ENCODE measurements at places on chromosomes 1 and 21.

DNA sequence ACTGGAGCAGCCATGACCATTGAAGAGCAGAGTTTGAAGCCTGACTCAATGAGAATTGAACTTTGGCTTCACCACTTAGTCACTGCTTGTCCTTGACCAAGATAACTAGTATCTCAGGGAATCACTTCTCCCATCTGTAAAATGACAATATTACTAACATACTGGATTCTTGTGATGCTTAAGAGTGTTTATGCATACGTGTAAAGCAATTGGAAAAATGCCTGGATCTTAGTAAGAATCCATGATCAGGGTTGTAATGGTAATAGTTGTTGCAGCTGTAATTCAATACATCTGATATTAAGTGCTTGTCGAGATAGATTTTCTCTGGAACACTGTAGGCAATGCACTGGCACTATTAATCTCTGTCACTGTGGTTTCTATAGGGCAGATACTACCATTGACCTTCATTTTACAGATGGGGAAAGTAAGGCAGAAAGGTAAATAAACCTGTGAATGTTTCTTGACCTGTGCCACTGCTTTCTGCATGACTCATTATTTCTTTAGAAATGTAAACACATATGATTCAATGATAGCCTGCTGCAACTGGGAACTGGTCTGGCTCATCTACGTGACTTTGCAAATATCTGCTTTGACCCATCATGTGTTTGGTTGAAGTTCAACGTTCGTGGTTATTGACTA is 662.5 kb downstream of the PLA2G4A start:
- DNase-seq = no peak

- peak; percentile 29 for DNase-seq
Measured at GRCh38 chr1:77281491-77282186, at the start of gene AK5. TSS of gene AK5 (plus strand) at chr1:77282019. CDS start at chr1:77282314, 295 bp downstream.

DNA sequence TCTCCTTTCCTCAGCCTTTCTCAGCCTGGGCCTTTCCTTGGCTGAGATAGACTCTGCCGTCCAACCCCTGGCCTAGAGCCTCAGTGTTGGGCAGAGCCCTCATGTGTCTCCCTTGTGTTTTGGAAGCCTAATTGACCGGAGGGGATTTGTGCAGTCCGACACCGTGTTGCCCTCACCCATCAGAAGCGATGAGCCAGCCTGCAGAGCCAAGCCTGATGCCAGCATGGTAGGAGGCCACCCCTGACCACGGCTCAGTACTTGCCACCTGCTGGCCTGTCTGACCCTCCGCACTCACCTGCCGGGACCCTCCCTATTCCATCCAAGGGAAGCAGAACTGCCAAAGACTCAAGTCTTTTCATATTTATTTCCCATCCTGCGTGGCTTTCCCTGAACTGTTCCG is 9.3 kb upstream of the SFN start:
- DNase-seq = no peak

DNA sequence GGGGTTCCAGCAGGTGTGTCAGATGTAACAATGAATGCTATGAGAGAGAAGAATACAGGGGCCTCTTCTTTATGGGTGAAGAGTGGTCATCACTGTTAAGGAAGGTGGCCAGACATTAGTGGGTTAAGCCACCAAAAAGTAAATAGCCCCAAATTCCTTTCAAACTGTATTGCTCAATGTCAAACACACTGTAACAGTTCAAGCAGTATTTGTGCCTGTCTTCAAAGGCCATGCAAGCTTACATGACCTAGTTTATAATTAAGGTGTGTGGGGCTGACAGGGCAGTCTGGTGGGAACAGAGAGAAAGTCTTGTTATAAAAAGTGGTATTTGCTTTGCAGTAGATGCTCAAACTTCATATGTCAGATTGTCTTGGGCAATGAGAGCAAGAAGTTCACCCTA is 18.5 kb downstream of the CHIT1 start:
- DNase-seq = no peak

All from stimulated activated CD8-positive, alpha-beta memory T cell treated with anti-CD3 and anti-CD28 coated beads, Interleukin-15, amount 100 ng/mL, for 4 hours (primary cell).